Left cardiac atrium (tissue), 4 donors: ENCODE measurements at places on chromosomes 5 and 9.

DNA sequence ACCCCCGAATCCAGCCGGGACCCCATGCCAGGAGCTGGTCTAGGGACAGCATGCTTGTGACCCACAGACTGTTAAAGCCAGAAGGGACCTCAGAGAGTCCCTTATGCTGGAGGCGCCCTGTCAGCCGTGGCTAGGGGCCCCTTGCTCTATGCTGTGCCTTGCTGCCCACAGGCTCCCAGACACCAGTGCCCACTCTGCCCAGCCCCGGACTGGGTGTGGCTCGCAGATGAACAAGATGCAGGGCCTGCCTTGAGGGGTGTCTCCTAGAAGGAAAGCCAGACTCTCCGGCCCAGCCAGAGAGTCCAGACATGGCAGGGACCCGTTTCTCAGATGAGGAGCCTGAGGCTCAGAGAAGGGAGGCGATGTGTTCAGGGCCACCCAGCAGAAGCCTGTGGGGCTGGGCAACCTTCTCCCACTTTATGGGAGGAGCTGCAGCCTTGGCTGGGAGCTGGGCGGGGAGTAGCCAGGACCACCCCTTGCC lies 85.7 kb downstream of the LMX1B start:
- DNase-seq: peak; percentile 14

- no peak for DNase-seq
Observed at GRCh38 chr5:134063188-134063820, 51.2 kb upstream of the TCF7 start.

DNA sequence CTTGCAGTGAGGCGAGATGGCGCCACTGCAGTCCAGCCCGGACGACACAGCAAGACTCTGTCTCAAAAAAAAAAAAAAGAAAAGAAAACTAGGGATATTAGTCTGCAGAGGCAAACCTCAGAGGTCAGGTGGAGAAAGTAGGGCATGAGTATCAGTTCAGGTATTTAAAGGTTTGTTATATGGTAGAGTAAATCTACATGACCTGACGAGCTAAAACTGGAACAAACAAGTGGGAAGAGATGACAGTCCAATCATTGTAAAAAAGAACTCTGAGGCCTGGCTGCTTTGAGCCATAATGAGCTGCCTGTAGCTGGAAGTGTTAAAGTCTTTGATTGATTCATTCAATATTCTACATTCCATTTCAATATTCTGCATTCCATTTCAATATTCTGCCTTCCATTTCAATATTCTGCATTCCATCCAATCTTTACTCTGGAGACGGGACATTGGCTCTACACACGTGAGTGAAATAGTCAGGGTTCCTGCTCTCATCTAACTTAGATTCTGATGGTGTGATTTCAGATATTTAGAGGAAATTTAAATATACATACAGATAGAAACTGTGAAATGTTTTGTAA lies 28.9 kb upstream of the GRAMD2B start:
- no peak for DNase-seq

- DNase-seq: no peak
Observed at GRCh38 chr9:114069476-114070187, 8.5 kb downstream of the AMBP start.

DNA sequence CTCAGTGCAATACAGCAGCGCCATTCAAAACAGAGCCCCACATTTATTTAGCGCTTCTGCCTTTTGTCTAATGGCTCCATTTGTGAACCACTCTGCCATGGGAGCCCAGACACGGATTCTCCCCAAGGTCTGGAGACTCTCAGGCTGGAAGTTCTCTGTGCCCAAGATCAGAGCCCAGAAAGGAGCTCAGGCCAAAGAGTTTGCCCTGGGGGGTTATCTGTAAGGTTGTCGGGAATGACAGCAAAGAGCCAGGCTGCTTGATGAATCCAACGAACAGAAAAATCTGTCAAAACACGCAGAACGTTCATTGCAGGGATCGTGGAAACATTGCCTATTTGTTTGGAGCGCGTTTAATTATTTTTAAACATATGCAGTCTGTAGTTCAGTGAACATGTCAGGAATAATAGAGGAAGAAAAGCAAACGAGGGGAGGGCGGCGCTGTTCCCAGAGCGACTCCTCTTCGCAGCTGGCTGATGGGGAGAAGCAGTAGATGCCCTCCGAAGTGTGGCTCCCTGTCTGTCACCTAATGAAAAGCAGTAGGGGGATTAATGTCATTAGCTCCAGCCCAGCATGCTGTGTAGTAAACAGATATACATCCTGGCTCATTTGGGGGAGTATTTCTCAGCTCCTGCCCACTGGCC lies 464.9 kb upstream of the MPDZ start:
- no peak for DNase-seq

DNA sequence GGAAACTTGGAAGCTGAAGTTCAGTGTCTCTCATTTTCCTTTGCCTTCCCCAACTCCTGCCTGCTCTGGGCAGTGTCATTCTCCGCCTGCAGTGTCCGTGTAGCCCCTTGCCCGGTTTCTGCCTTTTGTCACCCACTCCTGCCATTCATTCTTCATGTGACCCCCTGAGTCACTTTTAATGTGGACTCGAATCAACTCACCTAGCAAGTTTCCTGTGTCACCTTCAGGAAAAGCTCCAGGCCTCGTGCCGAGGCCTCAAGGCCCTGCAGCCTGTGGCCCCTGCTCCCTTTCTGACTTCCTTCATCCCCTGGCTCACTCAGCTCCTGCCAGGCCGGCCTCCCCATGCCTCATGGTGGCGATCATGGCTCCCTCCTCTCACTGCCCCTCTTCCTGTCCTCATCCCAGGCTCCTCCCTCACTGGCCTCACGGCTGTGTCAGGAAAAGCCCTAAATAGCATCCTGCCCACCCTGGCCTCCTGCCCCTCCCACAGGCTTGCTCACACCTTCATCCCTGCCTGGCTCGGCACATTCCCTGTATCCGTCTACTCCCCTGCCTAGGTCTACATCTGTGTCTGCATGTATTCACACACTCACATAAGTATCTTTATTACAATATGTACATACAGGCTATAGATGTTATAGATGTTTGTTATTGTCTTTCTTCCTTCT lies 294.9 kb downstream of the MED10 start:
- no peak for DNase-seq

DNA sequence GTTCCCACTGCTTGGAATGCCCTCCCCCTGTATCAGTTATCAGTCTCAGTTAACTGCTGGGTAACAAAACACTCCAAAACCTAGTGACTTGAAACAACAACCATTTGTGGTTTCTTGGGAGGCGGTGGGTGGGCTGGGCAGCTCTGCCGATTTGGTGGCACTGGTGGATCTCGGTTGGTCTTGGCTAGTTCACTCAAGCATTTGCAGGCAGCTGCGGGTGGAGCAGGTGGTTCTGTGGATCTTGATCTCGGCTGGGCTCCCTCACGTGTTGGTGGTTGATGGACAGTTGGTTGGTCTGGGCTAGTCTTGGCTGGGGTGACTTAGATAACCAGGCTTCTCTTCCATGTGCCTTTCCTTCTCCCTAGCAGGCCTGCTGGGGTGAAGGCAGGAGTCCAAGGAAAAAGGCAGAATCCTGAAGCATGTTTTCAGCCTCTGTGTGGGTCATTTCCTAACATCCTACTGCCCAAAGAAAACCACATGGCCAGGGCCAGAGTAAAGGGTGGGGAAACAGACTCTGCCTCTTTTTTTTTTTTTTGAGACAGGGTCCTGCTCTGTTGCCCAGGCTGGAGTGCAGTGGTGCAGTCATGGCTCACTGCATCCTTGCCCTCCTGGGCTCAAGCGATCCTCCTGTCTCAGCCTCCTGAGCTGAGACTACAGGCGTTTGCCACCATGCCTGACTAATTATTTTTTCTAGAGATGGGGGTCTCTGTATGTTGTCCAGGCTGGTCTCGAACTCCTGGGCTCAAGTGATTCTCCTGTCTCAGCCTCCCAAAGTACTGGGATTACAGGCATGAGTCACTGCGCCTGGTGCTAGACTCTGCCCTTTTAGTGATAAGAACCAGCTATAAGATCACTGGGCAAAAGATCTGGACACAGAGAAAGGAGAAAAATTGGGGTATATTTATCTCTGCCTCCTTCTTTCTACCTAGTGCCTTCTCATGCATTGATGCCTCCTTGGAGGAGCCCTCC lies 183.7 kb downstream of the RGS3 start:
- DNase-seq: no peak

GRCh38 chr5:142322747-142323479 lies 1.9 kb downstream of the SPRY4 start:
- no peak for DNase-seq

GRCh38 chr9:107523539-107523938 lies 34.0 kb upstream of the KLF4 start:
- no peak for DNase-seq

GRCh38 chr5:154784856-154785255 lies 29.7 kb downstream of the LARP1 start:
- DNase-seq: no peak

GRCh38 chr5:31033295-31033694 lies 160.2 kb upstream of the CDH6 start:
- no peak for DNase-seq

DNA sequence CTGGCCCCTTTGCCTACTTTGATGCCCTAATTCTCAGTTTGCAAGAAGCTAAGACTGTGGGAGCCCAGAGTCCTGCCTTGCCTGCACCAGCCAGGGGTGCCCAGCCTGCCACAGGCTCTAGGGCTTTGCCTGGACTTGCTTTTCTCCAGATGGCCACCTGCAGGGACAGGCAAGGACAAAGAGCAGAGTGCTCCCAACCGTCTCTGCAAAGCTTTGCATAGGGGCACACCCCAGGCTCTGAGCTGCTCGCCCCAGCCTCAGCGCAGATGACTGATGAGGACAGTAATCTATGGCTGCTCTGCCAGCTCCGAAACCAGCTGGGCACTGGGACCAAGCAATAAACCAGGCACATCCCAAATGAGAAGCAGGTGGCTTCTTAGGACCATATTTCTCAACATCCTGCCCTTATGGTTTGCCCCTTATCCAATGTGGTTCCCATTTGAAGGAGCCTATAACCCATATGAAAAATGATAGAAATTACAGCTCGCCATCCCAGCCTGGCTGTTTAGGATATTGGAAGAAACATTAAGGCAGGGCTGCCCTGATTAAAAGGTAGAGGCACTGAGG lies 25.4 kb upstream of the TCF7 start:
- DNase-seq: no peak

DNA sequence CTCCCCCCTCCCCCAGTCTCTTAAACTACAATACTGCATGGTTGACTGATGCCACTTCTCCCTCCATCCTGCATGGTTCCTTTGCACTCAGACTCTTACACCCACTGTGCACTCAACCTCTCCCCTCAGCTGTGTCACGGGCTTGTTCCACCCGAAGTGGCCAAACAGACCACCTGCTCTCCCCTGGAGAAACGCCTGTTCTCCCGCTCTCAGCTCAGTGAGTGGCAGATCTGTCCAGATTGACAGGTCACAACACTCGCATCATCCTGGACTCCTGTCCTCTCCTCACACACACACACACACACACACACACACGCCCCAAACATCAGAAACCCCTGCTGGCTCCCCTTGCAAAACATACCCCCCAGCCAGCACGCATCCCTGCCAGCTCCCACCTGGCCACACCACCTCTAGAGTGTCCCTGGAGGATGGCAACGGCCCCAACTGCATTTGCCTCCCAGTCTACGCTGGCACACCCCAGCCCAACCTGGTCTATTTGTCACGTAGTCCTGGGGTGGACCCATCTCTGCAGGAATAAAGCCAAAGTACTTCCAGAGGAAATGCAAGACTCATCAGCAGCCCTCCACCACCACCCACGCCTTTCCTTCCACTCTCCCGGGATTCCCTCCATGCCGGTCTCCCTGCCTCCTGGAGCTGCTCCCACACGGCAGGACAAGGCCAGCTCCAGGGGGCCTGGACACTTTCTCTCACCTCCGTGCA lies 2.9 kb downstream of the OR2V1 start:
- DNase-seq: no peak

DNA sequence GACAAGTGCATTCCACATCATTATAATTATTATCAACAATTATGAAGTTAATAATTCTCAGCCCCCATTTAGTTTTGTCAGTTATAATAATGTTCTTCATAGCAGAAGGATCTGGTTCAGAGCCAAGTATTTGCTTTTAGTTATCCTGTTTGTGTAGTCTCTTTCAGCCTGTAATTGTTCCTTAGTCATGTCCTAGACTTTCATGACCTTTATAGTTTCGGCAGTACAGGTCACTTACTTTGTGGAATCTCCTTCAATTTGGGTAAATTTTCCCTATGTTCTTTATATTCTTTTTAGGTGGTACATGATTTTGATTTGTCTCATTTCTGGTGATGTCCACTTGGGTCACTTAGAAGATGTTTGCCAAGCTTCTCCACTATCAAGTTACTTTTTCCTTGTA lies 34.3 kb downstream of the UBE2R2 start:
- no peak for DNase-seq

- no peak for DNase-seq
Observed at GRCh38 chr5:176735383-176736265, 74.7 kb upstream of the UNC5A start.

GRCh38 chr5:14945450-14945849 lies 73.9 kb upstream of the ANKH start:
- DNase-seq: no peak

DNA sequence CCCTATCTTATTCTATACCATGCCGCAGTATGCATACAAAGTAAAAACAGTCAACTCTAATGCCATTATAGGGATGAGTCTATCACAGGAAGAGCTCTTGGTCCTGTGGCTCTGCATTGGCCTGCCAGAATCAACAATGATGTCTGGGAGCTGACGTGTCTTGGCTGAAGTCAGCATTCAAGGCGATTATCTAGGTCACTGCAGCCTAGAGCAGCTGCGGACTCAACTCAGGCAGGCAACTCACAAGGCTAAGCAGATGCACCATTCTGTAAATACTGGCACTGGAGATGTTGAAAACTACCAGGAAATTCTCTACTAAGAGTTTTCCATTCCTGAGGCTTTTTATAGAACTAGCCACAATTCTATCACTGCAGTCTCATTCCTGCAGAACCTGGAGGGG lies 13.3 kb downstream of the SPATA9 start:
- peak; percentile 76 for DNase-seq

DNA sequence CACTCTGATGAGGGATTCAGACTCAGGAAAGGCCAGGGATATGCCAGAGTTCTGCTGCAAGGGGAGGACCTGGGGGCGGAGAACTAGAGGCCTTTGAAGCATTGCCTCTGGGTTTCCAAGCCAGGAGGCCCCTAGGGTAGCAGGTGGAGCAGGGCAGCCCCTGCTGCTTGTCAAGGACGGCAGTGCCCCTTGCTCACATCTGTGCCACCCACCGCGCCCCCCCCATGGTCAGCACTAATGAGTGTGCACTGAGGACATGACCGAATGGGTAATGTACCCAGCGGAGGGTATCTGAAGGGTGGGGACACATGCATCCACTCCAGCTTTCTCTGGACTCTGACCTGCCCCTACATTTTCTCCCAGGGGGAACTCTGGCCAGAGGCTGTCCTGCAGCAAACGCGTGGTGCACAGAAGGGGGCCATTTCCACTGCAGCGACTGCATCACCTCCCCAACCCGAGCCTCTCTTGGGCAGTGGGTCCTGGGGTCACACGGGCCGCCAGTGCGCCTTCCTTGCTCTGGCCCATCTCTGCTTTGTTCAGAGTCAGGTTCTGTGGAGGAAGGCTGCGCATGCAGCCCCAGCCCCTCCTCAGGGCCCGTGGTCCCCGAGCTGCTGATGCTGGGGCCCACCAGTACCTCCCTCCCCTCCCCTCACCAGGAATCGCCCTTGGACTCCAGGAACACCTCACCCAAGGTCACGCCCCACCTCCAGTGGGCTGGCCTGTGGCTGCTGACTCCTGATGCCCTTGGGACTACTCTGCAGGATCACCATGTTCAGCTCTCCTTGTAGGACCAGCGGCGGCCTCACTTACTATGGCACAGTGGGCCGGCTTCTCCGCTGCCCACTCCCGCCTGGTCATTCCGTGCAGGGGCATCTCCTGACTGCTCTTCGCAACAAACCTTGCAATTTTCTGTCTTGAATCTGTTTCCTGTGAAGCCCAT lies 31.2 kb downstream of the STC2 start:
- DNase-seq: no peak

- no peak for DNase-seq
Observed at GRCh38 chr9:135296735-135297455, 182.7 kb upstream of the PPP1R26 start.

GRCh38 chr5:45162974-45163373 lies 354.2 kb downstream of the MRPS30 start:
- no peak for DNase-seq
